ENCODE measurements at places on chromosomes 16 and 17.

GRCh38 chr16:69937465-69937951 is 13.6 kb upstream of the CLEC18A start:
- no peak for DNase-seq

GRCh38 chr16:30839523-30840227 is 52.7 kb upstream of the ZNF629 start:
- DNase-seq, result no peak

GRCh38 chr17:55448681-55449080 is 27.0 kb upstream of the MMD start:
- no peak for DNase-seq

GRCh38 chr16:35102780-35103403 is 1643.5 kb downstream of the TP53TG3F start:
- no peak for DNase-seq

GRCh38 chr17:19739241-19740201 is 8.6 kb downstream of the ALDH3A1 start:
- no peak for DNase-seq

DNA sequence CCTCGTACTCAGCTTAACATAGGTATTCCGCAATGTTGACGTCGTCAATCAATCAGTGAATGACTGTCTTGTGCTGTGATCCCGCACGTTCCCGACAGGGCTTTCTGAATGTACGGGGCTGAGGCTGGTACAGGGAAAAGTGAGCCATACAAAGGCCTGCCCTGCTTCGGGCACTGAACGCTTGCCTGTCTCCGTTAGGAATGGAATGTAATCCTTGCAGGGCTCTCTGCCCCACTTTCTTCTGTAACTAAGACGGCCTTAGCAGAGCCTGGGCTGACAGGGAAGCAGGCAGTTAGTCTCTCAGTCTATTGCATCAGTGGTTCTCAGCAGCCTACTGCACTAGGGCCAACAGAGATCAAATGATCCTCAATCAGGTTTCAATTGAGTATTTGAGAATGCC is 16.2 kb upstream of the MYH3 start:
- DNase-seq, result no peak

DNA sequence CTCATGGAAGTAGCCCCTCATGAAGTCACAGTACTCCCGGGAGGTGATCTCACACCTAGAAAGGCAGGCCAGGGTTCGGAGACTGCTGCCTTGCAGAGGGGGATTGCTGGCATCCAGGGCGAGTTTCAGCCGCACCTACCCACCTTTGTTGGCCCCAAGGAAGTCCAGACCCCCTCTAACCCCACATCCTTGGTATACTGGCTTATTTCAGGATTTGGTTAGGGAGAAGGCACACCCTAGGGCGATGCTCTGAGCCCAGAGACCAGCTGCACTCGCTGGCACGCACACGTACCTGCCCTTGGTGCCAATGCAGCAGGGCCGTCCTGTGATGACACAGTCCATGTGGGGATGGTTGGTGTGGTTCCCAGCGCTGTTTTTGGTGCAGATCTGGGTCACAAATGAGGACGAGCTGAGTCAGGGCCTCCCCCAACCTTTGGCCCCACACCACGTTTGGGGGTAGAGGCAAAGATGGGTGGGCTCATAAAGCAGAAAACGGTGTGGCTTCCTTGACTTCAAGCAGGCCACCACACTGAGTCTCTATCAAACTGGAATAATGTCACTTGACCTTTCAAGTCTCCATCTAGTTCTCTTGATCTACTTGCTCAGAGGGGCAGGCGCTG is 5.9 kb downstream of the SNRNP25 start:
- DNase-seq, result no peak

- no peak for DNase-seq
Observed at GRCh38 chr17:73900516-73900915, 256.3 kb upstream of the SDK2 start.

DNA sequence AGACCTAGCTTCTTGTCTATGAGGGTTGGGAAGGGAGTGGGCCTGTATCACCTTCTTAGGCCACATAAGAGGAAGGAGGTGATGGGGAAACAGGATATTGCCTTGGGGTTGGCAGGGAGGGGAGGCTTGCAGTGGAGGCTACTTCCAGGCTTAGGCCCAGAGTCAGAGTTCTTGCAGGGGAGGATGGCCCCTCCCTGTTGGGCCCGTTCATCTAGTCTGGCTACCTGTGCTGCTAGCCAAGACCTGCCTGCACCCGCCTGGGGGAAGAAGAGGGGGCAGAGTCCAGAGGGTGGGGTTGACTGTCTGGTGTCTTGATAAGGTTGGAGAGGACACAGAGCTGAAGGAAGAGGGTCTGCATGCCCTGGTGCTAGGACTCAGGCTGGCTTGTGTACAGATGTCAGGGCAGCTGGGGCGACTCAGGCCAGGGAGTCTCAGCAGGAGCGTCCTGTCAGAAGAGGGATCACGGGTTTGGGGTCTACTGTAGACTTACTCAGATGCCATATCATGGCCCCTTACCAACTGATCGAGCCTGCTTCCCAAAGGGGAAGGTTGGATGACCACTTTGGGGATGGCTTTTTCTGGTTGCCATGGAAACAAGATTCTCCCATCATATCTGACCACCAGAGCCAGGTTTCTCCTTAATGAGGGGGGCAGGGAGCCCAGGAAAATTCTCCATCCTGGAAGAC is 5.3 kb downstream of the KDM6B start:
- DNase-seq, result peak; percentile 56

DNA sequence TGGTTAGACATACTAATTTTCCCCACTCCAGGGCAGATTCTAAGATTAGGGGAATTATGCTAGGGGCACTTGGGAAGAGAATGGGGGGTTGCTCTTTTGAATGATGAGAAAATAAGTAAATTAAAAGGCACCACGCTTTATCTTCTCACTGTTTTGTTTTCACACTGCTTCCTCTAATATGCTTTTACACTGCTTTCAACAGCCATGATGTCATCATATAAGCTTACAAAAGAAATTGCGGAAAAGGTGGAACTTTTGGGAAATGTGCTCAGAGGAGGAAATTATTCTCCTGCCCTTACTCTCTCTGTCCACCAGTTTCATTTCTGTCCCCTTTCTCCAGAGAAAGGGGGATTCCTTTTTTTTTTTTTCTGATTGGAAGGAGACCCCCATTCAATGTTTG is 308.2 kb downstream of the TOX3 start:
- no peak for DNase-seq

DNA sequence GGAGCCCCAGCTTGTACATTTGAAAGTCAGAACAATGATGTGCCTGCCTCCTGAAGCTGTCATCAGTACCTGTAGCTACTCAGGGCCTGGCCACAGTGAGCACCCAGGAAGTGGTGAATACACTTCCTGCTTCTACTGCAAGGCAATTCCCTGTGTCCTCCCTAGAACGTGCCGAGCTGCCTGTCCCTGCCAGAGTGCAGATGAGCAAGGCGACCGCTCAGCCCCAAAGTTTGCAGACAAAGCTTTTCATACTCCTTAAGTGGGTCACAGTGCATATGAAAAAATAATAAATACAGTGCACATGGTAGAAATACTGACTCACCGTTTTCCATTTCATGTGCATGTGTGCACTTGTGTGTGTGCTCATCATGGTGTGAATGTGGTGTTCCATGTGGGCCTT is 77.3 kb downstream of the MPRIP start:
- peak; percentile 68 for DNase-seq

DNA sequence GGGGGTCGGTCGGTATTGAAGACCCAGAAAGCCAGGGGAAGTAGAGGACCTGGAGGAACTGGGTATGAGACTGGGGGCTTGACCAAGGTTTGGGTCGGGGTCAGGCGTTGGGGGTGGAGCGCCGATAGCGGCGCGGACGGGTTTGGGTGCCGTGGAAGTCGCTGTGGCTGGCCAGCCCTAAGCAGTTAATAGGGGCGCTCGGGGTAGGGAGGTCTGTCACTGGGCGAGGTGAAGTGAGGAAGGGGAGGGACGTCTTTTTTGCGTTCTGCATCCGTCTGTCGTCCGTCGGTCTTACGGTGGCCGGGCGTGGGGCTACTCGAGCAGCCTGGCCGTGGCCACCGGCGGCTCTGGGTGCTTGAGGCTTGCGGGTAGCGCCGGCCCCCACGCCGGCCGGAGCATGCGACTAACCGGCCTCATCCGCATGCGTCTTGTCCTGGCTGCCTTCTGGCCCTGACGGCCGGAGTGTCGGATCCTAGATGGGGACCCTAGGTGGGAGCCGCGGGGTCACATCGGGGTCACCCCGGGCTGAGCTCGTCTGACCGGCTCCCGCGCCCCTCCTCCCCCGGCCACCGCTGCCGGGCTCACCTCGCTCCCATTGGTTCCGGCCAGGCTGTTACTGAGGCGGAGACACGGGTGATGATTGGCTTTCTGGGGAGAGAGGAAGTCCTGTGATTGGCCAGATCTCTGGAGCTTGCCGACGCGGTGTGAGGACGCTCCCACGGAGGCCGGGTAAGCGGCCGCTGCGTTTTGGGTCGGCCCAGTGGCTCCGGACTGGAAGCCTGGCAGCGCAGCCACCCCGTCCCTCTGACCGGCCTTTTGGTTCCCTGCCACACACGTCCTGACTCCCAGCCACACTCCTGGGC is 10.3 kb upstream of the TMEM88 start:
- DNase-seq, result peak; percentile 91

DNA sequence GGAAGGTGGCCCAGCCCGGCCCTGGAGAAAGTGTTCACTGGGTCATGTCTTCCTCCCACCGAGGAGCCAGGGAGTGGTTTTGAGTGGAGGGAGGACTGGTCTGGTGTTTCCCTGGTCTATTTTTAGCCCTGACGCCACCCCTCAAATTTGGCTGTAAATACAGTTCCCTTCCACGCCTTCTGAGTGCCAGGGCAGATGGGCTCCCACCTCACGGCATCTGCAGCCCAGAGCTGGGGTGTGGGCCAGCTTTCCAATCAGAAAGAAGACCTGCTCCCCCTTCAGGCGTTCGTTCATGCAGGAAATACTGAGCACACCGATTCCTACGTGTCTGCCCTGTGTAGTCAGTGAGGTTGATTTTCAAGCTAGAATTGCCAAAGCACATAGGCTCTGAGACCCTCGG is 53.7 kb downstream of the SNX20 start:
- DNase-seq, result peak; percentile 49

DNA sequence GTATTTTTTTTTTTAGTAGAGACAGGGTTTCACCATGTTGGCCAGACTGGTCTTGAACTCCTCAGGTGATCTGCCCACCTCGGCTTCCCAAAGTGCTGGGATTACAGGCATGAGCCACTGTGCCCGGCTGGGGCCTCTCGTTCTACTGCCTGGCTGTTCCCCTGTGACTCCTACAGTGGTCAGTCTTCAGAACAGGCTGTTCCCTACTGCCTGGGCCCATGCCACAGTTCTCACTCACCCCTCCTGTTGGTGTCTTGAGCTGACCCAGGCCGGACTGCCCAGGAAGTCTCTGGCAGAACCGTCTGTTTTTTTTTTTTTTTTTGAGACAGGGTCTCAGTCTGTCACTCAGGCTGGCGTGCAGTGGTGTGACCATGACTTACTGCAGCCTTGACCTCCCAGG is 3.3 kb downstream of the CDK3 start:
- no peak for DNase-seq

DNA sequence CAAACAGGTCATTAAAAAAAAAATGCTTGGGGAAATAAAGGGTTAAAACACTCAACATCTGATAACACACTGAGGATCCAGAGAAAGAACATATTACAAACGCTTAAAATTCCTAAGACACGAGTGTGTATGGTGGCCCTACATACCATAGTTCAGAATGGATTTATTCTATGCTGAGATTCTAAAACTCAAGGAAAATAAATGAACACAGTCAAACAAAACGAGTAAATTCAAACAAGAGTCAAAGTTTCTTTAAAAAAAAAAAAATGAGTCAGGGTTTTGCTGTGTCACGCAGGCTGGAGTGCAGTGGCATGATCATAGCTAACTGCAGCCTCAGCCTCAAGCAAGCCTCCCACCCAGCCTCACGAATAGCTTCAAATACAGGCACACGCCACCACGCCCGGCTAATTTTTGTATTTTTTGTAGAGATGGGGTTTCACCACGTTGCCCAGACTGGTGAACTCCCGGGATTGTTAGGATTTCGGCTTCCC is 17.4 kb downstream of the CRK start:
- no peak for DNase-seq

DNA sequence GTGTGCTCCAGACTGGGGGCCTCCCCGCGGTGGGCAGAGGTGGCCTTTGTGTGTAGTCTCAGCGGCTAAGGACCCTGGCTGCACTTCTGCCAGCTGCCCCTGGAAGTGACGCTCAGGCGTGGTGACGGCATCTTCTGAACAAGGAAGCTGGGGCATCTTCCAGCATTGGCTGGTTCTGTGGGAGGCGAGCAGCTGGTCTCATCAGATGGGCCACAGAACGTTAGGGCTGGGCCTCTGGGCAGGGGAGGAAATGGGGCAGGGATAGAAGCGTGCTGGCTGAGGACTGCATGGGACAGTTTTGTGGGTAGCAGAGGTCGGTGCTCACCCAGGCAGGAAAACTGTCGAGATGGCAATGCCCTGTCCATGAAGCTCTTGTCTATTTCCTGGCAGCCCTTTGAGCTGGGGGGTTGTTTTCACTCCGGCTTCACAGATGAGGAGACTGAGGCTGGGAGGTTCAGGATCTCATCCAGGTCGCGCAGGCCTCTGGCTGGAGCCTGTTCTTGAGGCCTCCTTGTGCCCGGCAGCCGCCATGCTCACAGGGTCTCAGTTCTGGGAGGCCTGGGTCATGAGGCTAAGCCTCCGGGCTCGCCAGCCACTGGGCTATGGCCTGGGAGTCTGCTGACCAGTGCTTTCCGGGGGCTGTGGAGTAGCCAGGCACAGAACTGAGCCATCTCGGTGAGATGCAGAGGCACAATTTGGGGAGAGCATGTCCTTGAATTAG is 16.3 kb downstream of the IRF8 start:
- no peak for DNase-seq

DNA sequence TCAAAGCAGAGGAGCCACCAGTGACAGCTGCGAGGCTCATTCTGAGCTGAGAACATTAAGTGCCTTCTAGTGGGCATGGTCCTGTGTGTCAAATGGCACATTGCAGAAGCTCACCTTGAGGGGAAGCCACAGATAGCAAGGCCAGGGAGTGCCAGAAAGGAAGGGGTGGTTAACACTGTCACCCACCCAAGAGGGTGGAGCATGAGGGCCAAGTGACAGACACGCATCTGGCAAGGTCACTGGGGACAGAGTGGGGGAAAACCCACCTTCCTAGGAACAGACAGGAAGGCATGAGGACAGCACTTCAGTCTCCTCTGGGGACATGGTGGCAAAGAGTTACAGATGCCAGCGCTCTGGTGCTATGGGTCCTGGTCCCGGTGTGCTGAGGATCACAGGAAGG is 22.1 kb downstream of the NUBP1 start:
- peak; percentile 51 for DNase-seq

DNA sequence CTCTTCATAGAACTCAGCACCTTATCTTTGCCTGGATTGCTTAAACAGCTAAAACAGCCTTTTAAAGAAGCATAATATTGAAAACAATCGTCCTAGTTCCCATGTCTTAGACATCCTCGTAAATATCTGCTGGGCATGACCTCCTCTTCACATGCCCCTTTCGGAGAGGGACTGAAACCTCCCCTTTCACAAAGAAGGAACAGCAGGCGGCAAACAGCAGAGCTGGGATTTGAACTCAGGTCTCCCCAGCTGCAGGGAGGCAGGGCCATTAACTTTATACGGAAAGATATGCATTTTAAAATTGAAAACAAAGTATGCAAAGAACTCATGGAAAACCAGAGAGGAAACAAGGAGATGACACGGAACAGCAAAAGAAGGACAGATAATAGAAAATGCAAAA is 249.9 kb downstream of the FOXL1 start:
- DNase-seq, result no peak

Measured in CD4-positive, alpha-beta T cell treated with Interleukin-1 beta for 1 hour (primary cell).